ENCODE measurements at places on chromosomes 5 and 9.

- DNase-seq: peak; percentile 53
Measured at GRCh38 chr5:138503487-138504270, 38.4 kb downstream of the EGR1 start.

- no peak for DNase-seq
Measured at GRCh38 chr5:39063037-39063436, 11.2 kb downstream of the RICTOR start.

DNA sequence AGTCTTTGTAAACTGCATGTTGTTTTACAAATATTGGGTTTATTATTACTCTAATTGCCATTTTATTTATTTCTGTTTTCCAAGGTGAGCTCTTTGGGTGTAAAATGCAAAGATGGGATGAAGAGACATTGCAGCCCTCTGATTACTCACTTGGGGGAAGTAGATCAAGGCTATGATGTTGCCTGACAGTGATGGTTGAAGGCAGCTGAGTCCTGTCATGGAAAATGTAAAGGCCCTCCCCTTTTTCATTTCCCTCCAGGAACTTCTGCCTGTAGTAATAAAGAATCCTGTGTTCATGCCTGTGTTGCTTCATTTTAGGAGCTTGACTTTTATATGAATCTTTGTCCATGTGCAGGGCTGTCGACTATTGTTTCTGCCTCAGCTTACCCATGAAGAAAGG, 605.4 kb upstream of the CLINT1 start:
- no peak for DNase-seq

DNA sequence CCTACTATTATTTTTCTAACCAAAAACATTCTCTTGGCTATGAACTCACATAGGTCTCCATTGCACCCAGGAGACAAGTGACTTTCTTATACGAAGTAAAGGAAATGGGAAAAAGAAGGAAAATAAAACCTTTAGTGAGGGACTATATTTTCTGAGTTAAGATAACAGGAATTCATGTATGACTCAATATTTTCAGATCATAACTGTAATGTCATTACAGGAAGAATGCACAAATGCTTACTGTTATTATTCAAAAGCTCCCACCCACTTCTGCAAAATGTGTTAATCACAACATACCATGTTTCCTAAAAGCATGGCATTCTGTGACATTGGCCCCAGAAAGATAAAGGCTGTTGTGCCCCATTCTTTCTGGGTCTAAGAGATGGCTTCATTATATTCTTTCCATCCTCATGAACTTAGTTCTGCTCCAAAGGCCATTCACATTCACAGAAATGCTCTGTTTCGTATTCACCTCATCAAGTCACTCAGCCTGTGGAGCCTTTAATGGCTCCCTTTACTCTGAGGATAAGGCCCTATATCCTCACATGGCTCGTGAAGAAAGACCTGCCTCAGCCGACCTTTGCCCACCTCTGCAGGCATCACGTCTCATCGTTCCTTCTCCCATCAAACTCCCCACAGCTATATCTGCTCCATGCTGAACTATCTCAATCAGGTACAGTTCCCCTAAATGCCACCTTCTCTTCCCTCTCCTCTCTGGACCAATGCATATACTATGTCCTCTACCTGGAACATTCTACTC, 77.0 kb downstream of the ABCA1 start:
- DNase-seq: no peak

DNA sequence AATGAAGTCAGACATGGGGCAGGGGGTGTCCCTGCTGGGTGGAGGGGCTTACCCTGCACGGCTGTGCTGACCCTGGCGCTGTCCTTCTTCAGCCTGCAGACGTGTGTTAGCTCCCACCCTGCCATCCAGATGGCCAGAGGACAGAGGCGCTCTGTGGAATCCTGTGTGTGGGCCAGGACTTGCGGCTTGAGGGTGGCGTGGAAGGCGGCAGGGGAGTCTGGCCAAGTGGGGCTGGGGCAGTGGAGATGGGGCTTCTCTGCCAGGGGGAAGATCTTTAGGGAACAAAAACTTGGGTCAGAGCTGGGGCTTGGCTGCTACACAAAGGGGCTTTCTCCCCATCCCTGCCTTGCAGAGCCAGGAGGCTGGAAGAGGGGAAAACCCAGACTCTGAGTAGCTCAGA, 46.5 kb upstream of the SYNPO start:
- no peak for DNase-seq

All from Jurkat, Clone E6-1 (cell line).